NCI-H1930 (cell line): ENCODE measurements at places on chromosomes 4 and X.

GRCh38 chrX:109954955-109955354, 48.0 kb upstream of the TMEM164 start:
- no peak for DNase-seq

DNA sequence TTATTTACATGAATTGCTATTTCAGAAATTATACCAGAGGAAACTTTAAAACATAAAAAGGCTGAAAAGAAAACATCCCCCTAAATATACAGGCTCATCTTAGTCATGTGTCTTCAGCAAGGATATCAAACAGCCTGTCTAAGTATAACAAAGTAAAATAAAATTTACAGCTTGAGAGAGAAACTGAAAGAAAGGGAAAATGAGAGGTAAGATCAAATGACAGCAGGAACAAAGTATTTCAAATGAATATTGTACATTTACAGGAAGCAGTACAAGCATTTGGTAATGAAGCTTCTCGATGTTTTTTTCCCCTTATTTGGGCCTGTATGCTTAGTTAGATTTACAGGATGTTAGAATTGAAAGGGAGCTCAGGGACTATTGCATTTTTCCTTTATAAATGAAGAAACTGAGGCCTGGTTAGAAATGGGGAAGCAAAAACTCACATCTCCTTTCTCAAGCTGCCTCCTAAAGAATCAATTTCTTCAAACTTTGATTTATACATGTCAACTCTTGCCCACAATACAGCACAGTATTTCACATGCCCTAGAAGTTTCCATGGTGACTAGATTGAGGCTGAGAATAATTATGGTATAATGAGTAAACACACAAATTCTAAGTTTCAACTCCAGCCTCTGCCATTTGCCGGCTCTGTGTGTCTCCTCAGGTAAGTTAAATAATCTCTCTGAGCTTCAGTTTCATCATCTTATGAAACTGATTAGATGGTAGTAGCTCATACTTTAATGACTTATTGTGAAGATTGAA, 29.3 kb downstream of the DAPP1 start:
- DNase-seq: no peak

DNA sequence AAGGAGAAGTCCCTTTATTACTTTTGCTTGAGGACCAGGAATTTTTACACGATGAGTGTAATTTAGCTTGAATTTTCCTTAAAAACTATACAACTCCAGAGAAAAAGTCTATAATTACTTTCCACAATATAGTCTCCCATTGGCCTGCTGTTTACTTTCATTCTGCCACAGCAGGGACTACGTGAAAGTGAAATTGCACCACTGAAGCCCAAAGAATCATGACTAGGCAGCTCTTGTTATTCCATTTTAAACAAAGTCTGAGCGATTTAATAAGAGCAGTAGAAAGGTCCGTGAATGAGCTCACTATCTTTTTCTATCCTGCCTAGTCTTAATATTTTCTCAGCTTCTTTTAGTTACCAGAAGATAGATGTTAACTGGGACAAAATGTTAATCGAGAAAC, 68.6 kb downstream of the ADGRG4 start:
- DNase-seq: no peak

DNA sequence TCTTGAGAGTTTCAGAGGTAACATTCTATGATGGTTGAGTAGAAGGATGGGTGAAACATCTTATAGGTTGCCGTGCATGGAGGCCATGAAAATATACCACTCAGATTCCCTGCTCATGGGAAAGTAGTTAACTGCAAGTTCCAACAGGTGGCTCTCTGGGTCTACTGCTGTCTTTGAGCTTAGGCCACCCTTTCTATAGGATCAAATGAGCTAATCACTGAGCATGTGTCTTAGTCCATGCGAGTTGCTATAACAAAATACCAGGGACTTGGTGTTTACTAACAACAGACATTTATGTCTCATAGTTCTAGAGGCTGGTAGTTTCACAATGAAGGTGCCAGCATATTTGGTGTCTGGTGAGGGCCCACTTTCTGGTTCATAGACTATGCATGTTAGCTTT, 144.8 kb upstream of the UNC5C start:
- no peak for DNase-seq

DNA sequence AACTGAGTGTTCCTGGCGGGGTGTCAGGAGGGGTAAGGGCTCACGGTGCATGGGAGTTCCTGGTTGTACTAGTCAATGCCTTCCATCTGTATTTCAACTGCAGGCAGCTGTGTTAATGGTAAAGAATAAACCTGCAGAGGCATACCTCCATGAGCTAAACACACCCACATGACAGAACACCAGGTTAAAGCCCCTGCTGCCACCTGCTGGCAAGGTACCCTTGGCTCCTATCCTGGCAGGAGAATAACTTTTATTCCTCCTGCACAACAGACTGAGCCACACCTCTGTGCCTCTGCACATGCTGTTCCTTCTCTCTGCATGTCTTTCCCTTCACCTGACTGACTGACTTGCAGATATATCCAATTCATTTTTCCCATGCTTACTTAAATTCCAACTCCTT, 11.1 kb downstream of the ITIH6 start:
- no peak for DNase-seq

GRCh38 chrX:153844509-153845082, 14.3 kb upstream of the PDZD4 start:
- DNase-seq: no peak

DNA sequence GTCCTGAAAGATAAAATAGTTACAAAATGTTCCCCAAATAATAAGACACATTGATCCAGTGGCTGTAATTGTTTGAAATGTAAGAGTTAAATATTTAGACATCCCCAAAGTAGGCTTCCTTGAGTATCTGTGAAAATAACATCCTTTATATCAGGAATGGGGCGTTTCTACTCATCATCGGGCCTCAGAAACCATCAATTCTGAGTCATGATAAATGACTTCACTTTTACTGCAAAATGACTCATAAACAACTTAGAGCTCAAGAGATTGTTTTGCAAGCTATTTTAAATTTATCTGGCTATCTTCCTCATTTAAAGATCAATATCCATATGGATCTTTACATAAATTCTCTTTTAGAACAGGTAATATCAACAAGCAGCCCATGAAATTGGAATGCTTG, 369.4 kb upstream of the CNKSR2 start:
- DNase-seq: no peak

- DNase-seq: no peak
These were observed 77.9 kb downstream of the CLNK start for GRCh38 chr4:10606483-10607155.

DNA sequence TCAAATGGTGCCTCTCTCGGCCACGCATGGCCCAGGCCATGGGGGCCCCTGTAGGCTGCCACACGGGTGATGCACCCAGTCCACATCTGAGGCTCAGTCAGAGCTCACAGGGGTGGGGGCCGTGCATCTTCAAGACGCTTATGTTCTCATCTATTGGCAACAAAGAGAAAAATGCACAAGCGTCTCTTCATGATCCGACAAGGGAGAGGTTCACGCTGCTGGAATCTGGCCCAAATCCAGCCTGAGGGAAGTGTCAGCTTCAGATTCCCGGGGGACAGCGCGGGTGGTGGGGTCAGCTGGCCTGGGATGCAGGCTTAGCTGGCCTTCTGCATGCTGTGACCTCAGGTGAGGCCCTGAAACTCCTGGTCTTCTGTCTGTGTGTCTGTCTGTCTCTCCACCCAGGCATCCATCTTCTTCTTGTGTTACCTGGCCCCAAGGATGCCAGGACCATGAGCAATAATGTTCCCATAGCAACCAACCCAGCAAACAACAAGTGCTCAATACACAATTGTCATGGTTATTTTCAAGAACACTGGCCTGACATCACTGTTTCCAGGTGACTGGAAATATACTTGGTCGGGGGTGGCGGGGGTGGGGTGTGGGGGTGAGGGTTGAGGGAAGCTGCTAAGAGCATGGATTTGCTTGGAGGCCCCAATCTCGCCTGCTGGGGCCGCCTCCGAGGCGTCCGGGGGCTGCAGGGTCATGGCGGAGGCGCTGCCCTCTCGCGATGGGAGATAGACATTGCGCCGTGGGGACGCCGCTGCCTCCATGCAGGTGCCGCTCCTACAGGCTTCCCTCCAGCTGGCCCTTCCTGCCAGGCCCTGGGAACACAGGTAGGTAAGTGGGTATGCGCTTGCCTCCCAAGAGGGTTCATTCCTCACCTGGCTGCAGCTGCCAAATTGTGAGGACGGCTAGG, 48.3 kb downstream of the ABLIM2 start:
- no peak for DNase-seq

DNA sequence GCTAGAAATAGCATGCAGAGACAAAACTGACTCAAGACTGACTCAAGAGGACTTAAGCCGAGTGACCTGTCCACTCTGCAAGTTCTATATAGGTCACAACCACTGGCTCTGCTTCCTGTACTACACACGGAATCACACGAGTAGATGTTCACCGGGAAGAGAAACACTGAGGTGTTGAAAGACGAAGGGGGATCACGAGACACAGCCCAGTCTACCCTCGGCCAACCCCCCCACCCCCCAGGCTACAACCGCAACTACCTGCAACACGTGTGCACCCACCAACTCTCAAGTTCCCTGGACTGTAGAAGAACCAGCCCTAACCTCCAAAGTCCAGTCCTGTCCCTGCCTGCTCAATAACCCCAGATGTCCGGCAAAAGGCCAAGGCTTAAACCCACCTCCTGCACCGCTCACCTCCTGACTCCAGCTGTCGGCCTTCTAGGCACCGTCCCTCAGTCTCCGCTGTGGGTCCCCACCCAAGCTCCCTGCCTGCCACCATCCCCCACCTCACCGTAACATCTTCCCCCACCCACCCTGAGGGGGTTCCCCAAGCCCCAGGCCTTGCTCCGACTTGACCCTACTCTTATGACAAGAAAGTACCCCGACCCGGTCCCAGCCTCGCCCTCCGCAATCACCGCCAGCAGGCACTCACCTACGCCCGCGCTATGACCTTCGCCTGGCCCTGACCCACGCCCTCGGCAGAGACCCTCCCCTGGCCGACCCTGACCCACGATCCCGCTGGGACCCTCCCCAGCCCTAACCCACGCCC, 739 bp downstream of the GAK start:
- no peak for DNase-seq
